Stimulated activated CD8-positive, alpha-beta memory T cell treated with anti-CD3 and anti-CD28 coated beads, Interleukin-12 subunit alpha, Interleukin-12 subunit beta, amount 100 ng/mL, for 4 hours (primary cell): ENCODE measurements at places on chromosomes 1 and 21.

- DNase-seq: no peak
These were observed 19.6 kb upstream of the TARBP1 start for GRCh38 chr1:234498448-234499118.

DNA sequence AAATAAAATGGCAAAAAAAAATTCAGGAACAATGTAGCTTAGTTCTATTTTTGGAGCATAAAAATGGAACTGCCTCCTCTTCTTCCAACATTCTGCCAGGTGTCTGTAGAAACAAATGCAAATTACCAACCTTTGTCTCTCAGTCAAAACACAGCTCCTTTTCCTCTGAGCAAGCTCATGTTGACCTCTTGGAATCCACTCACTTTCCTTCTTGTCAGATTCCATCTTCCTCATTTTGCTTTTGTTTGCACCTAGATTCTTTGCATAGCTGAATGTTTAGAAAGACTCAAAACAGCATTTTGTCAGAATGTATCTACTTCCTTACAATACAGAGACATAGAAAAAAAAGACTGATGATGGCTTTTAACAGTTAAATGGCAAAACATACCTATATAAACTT, 178.2 kb downstream of the ADGRL2 start:
- DNase-seq: no peak

DNA sequence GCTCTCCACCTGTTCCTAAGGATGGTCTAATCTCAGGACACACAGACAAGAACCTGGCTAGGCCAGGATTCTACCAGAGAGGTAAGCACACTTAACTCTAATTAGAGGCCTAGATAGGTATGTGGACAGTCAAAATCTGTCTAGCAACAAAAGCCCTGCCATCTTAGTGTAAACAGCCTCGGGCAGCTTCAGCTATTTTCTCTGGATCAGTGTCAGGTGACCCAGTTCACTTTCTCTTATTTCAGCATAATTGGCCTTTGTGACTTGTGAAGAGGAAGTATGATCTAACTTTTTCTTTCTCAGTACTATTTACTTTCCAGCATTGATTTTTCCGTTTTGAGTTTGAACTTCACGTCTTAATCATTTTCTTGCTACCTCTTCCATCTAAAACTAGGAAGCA, 217.7 kb downstream of the CRB1 start:
- no peak for DNase-seq

- DNase-seq: no peak
These were observed 57.8 kb upstream of the C1orf185 start for GRCh38 chr1:51044199-51044598.

GRCh38 chr21:34017039-34017961, 56.1 kb upstream of the MRPS6 start:
- no peak for DNase-seq

DNA sequence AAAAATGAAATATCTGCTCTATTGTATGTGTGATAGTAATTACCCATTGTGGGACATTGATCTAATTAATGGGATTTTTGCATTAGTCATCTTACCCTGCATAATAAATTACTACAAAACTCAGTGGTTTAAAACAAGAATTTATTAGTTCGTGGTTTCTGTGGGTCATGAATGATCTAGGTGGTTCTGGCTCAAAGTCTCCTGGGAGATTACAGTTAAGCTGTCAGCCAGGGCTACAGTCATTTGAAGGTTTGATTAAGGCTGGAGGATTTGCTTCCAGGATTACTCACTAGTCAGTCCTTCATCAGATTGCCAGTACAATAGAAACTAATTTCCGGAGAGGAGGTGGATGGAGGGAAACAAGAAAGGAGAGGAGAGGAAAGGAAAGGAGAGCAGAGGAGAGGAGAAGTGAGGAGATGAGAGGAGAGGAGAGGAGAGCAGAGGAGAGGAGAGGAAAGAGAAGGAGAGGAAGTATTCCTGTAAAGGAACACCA, 60.4 kb upstream of the TNFSF4 start:
- no peak for DNase-seq

GRCh38 chr1:117654493-117655219, 48.8 kb downstream of the TENT5C start:
- DNase-seq: no peak

DNA sequence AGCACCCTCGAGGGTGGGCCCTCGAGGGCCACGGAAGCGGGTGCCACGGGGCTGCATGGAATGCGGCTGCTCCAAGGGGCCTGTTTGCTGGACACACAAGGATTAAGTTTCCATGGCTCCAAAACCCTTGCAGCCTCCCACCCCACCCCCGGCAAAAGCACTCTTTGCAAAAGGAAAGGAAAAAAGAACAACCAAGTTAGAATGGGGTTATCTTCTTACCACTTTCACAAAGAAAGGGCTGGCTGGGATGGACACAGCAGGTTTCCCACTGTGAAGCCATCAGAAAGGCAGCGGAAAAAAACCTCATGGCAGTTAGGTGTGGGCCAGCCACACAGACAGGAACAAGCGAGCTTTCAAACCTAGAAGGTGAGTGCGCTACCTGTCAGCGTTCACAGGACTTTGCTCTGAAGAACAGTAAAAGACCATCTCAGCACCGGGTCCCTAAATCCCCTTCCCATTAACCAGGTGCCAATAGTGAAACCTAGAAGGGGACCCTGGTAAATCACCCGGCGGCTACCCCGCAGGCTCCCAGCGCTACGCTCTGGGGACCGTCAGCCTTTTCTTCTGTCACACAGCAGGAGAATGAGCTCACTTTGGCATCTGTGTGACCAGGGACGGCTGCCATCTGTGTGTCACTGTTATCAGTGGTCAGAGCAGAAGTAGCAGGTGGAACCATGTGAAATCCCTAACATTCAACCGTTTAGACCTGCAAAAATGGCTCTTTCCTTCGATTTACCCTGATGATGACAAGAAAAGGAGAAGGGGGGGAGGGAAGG, 93.0 kb downstream of the SIM2 start:
- no peak for DNase-seq

DNA sequence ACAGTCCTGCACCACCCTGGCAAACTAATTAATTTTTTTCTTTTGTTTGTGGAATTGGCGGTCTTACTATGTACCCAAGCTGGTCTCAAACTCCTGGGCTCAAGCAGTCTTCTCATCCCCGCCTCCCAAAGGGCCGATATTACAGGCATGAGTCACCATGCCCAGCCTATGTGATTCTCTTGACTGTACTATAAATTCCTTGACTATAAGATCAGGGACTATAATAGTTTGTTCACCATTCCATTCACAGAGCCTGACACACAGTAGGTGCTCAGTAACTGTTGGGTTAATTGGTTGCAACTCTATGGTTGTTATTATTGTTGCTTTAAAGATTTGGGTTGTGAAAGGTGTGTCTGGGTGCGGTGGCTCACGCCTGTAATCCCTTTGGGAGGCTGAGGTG, 17.2 kb downstream of the DAP3 start:
- DNase-seq: no peak

- DNase-seq: no peak
These were observed 8.1 kb downstream of the C1orf116 start for GRCh38 chr1:207024202-207025145.

GRCh38 chr1:206708058-206708457, 23.4 kb downstream of the MAPKAPK2 start:
- no peak for DNase-seq
